Activated CD4-positive, alpha-beta T cell treated with anti-CD3 and anti-CD28 coated beads for 1 hour (primary cell): ENCODE measurements at places on chromosomes 2 and 18.

GRCh38 chr2:230909841-230910545 is 15.0 kb downstream of the GPR55 start:
- DNase-seq, result no peak

DNA sequence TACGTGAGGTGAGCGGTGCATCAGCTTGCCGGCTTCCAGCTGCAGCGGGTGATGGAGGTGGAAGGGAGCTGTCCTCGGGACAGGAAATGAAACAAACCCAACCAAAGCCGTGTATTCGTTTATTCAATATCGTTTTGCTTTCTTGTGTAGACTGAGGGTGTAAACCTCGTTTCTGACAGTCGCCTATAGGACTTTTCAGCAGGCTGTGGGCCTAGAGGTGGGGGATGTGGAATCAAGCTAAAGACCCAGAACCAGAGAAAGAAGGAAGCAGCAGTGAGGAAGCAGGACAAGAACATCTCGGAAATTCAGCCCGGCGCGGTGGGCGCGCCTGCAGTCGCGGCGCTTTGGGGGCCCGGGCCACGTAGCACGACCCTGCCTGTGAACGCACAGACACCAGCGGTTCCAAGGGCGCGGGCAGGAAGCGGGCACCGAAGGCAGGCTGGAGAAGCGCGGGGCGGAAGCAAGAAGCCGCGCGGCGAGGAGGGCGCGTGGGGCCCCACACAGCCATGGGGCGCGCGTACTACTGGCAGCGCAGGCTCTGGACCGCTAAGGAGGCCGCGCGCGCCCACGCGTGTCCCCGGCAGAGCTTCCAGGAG is 755 bp upstream of the ATP9B start:
- no peak for DNase-seq

DNA sequence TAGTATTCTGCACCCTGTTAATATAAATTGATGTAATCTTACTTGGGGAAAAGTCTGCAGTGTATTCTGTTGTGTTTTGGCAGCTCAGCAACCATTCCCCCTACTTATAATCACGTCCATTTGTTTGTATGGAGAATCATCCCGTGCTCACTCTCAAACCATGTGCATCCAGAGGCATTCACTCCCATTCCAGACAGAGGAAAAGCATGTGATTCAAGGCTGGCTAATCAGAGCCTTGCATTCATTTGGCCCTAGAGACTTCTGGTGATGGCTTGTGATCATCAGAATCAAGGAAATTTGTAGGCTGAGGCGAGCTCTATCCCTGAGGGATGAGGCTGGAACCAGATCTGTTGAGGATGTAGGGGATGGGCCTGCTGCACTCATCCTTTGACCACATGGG is 5.1 kb upstream of the WIPF1 start:
- DNase-seq, result no peak

DNA sequence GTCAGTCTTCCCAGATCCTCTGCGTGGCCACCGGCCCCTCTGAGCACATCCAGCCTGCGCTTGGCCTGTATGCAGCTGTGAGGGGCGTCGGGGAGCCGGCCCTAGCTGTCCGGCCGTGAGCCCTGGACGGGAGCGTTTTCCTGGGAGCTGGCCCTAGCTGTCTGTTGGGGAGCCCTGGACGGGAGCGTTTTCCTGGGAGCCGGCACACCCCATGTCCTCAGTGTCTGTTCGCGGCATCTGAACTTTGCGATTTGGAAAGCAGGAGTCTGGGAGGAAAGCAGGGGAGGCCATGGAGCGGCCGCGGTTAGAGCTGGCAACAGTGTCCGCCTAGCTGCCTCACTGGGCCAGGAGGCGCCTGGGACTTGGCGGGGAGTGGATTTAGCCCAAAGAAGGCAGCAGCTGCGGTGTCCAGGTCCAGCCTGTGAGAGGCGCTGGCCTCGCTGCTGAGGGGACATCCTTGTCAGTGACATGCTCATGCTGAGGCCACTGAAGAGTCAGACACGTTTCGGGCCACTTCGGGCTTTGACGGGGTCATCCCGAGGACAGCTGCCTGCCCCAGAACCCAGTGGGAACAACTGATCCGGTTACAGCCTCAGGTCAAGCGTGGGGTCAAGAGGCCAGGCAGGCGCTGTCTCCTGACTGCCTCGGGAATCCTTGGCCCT is 75.8 kb downstream of the KCNG2 start:
- DNase-seq, result no peak

- DNase-seq, result no peak
Observed at GRCh38 chr2:100589527-100589926, 26.7 kb downstream of the PDCL3 start.

GRCh38 chr2:214217136-214217535 is 193.7 kb upstream of the VWC2L start:
- no peak for DNase-seq

- DNase-seq, result no peak
Observed at GRCh38 chr18:6427286-6427685, 12.6 kb upstream of the L3MBTL4 start.

DNA sequence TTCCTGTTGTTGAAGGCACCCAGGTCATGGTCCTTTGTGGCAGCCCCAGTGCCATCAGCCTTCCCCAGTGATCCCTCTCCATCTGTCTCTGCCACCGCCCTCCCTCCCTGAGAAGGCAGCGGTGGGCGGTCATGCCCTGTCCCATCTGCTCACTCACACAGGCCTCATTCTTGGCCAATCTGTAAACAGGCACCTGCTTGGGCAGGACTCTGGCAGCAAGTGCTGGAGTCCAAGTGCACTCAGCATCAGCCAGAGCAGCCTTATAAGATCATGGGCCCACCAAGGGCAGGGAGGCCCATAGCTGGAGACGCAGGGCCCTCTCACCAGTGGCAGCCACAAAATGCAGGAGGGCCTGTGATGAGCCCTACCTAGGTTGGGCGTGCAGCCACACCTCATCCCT is 140.9 kb downstream of the TWIST2 start:
- DNase-seq, result no peak

GRCh38 chr2:175234153-175234552 is 52.6 kb upstream of the ATP5MC3 start:
- no peak for DNase-seq
